ENCODE measurements at places on chromosomes 13 and 19. TPM values are rescaled to one million over a fixed set of nuclear protein-coding genes. Genes with fewer than 3 reads are reported as not detected.
A peak's percentile ranks its signal among the peaks of the same experiment; 100 is the strongest.

DNA sequence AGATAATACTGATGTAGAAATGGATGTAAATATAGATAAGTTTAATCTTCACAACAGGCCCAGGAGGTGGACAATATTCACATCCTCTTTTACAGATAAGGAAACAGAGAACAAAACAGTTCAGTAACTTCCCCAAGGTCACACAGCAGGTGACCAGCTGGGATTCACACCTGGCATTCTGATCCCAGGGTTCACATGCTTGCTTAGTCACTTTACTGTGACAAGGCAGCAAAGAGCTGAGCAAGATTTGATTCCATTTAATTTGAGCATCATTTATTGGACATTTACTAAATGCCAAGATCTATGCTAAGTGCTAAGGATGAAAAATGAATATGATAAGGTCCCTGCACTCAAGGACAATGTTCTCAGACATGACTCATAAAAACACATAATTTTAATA is 94.1 kb upstream of the STARD13 start:
- DNase-seq = no peak

DNA sequence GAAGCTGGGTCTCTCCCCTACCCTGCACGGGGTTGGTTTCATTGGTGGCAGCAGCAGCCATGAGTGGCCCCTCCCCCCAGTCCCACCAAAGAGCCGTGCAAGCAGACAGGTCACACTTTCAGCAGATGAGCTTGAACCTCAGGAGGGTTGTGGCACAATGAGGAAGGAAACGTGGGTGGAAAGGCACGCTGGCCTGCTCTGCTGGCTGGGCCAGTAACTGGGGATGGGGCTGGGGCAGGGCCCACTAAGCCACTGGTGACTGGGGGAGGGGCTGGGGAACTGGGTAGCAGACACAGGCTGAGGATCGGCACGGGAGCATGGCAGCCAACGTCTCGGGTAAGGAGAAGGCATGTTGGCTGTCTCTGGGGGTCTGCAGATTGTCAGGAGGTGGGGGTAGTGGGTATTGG is at the start of gene P2RY11:
P2RY11 (plus strand) TSS at position 289 of the 407 bp plus-strand sequence; CDS start at position 318, 29 bp downstream.
- DNase-seq = peak; percentile 48

Gene SERP2
- 0.17 TPM for total RNA-seq

Gene INSR
- 13.6 TPM for total RNA-seq

- DNase-seq = no peak
Measured at GRCh38 chr13:53174545-53174944, 145.9 kb downstream of the OLFM4 start.

- DNase-seq = no peak
Measured at GRCh38 chr19:38538793-38539528, 78.8 kb downstream of the MAP4K1 start.

- DNase-seq = peak; percentile 82
Measured at GRCh38 chr19:51473009-51473707, 5.2 kb upstream of the CEACAM18 start.

DNA sequence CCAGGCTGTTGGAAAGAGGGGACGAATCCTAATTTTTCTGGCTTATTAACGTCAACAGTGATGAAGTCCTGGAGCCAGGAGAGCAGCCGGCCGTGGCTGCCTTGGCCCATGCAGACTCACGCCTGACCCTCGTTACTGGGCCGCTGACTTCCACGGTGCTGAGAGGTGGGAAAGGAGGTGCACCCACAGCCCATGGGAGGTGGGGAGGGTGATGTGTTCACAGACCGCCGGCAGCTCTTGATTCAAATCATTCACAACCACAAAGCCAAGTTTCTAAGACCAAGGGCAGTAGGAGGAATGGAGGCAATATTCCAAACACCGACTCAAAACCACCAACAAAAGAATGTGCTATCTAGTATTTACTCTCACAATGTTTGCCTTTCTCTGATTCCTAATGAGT is 24.3 kb downstream of the COL4A2 start:
- no peak for DNase-seq

Gene PTBP1
- 460 TPM for total RNA-seq

DNA sequence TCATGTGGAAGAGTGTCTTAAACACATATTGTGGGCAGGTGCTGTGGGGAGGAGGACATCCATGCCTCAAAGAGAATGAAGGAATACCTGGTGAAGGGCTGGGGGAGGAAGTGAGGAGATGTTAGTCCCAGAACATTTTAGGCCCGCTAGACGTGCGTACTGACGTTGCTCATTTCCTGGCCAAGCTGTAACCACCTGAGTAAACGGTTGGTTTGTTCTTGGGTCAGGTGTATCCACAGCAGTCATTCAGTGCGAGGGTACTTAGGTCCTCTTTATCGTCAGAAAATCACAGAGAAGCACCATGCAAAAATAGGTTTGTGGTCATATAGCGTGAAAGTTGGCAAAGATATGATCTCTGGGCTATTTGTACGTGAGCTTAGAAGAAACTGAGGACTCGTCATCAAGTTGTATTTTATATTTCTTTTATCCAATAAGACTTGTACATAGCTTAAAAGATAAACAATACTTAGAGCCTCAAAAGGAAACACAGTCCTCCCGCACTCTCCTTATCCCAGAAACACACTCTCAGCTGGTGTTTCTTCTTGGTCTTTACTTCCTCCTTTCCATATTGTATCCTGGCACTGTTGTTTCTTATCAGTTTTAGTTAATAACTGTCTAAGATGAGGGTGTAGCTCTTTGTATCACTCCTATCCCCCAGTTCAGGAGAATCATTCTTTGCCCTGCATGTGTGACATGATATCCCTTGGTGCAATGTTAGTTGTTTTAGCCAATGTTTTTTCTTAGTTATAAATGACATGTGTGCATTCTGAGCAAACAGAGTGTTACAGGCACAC is 52.0 kb downstream of the ARHGEF7 start:
- no peak for DNase-seq

DNA sequence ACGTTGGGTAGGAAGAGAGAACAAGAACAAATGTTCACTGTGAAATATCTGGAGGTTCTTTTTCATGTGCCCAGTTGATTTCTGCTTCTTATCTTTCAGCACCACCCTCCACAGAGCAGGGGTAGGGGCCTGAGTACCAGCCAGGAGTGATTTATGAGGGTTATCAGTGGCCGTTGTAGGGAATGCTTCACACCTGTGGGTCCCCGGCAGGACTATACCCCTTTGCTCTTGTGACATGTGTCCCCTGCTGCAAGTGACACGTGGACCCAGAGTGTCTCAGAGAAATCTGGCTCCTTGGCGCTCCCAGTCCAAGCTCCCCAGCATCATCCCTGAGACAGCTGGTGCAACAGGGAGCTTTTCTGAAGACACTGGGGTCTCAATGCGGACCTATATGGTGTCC is 29.7 kb downstream of the SIAH3 start:
- no peak for DNase-seq

- no peak for DNase-seq
Measured at GRCh38 chr13:26983543-26984320, 187.9 kb downstream of the USP12 start.

- no peak for DNase-seq
Measured at GRCh38 chr19:57665261-57665806, 3.4 kb upstream of the ZSCAN4 start.

Gene COL4A1
- total RNA-seq = 131 TPM

Gene ZNF222
- total RNA-seq = 4.3 TPM

Gene ZNF677
- total RNA-seq = 1.0 TPM

- no peak for DNase-seq
Measured at GRCh38 chr13:66069570-66069969, 1160.6 kb downstream of the PCDH9 start.

- no peak for DNase-seq
Measured at GRCh38 chr13:23772717-23773116, 116.5 kb downstream of the MIPEP start.

DNA sequence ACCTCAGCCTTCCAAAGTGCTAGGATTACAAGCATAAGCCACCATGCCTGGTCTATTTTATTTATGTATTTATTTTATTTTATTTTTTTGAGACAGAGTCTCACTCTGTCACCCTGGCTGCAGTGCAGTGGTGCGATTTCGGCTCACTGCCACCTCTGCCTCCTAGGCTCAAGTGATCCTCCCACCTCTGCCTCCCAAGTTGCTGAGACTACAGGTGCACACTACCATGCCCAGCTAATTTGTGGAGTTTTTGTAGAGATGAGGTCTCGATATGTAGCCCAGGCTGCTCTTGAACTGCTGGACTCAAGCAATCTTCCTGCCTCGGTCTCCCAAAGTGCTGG is 10.3 kb upstream of the ADGRE5 start:
- no peak for DNase-seq

Gene INSL3
- total RNA-seq = 0.33 TPM

- DNase-seq = no peak
Measured at GRCh38 chr13:65725006-65725405, 1505.1 kb downstream of the PCDH9 start.

DNA sequence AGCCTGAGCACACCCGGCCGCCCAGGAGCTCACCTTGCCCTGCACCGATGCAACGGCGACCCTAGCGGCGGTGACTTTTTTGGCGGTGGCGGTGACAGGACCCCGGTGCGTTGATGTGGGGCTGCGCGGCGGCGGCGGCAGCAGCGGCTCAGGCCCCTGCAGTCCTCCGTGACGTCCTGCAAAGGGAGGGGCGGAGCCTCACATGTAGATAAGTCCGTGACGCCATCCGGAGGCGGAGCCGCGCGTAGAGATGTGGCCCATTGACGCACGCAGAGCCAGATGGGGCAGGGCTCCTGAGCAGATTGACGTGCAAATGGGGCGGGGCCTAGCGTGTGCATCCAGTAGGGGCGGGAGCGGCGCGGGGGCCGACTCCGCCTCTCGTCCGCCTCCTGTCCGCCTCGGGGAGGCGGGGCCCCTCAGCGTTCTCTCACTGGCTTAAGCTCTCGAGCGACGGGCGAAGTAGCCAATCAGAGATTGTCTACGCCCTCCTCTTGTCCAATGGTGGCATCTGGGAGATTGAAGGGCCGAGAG is at the start of gene RAB3A:
RAB3A (minus strand) TSS at position 180 of the 531 bp plus-strand sequence. CDS start 1,302 bp downstream, outside the sequence.
- DNase-seq = peak; percentile 99

- DNase-seq = no peak
Measured at GRCh38 chr19:28301961-28302360, 911.0 kb downstream of the UQCRFS1 start.

DNA sequence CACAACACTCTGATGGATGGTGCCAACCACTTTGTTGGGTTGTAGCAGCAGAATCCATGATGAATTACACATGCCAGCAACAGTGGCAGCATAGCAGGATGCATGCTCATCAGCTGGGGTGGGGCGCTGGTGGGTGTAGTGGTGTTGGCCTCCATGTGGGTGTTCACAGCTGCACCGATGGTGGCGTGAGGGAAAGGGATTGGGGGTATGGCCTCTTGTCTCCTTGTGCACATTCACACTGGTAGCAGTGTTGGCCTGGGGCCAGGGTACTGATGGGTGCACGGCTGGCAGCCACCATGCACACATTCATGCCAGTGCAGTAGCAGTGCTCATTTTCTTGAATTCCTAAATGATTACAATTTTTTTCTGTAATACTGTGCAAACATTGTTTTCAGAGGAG is 2748.8 kb upstream of the PCDH20 start:
- no peak for DNase-seq

DNA sequence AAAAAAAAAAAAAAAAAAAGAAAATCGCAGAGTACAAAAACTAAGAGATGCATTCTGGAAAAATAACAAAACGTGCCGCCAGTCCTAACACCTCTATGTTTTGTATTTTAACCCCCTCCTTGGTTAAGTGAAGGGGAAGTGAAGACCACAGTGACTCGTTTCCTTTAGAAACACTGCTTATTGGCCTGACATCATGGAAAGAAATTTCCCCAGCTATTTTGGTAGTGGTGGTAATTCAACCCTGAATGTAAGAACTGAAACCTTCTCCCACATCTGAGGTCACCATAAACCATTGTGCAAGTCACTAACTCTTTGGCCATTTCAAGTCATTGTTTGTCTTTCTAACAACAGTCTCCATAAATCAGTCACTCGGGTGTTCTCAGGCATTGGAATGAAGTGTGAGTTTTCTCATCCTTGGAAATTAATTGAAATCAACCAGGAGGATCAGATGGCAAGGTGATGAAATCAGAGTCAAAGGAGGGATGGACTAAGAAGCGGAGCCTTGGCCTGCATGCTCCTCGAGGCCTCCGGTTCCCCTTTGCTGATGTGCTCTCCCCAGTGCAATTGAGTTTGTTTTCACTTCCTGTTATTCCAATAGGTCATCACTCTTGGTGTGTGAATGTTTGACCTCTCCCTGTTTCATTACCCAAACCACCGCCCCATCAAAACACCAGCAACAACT is 443.9 kb downstream of the FGF9 start:
- DNase-seq = no peak
